ENCODE measurements at places on chromosomes 7 and 10.

GRCh38 chr10:131211146-131211545, 100.4 kb downstream of the TCERG1L start:
- no peak for DNase-seq

- DNase-seq: no peak
Observed at GRCh38 chr10:103265717-103266329, 11.1 kb upstream of the INA start.

DNA sequence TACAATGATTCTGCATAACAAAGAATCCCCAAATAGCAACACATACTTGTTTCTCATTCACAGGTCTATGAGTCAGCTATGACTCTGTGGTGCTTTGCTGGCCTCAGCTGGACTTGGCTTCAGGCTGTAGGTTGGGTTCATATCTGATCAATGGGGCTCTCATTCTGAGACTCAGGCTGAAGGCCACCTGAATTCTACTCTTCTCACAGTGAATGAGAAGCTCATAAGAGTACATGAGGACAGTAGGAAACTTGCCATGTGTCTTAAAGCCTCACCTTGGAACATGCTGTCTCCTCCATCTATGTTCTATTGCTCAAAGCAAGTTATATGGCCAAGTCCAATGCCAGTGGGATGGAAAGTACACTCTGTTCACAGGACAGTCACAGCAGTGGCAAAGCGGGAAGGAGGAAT, 292.9 kb downstream of the BMPER start:
- no peak for DNase-seq

DNA sequence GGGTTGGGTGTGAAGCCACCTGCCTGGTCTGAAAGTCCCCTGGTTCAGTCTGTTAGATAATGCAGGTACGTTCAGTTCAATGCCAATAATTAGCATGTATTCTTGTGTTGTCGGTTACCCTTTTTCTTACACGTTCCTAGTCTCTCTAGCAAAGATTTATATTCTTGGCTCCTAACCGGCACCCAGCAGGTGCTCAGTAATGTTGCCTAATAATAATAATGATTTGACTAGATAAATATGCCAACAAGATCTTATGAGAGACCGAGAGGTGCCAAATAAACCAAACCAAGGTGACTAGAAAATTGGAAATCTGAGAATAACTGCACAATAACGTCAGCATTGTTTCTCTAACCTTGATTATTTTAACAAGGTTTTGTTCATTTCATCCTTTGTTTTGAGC, 1.1 kb upstream of the SMIM30 start:
- no peak for DNase-seq

- no peak for DNase-seq
Observed at GRCh38 chr10:112887968-112888367, 62.1 kb upstream of the TCF7L2 start.

- DNase-seq: no peak
Observed at GRCh38 chr7:6181136-6181535, 91.3 kb downstream of the CYTH3 start.

DNA sequence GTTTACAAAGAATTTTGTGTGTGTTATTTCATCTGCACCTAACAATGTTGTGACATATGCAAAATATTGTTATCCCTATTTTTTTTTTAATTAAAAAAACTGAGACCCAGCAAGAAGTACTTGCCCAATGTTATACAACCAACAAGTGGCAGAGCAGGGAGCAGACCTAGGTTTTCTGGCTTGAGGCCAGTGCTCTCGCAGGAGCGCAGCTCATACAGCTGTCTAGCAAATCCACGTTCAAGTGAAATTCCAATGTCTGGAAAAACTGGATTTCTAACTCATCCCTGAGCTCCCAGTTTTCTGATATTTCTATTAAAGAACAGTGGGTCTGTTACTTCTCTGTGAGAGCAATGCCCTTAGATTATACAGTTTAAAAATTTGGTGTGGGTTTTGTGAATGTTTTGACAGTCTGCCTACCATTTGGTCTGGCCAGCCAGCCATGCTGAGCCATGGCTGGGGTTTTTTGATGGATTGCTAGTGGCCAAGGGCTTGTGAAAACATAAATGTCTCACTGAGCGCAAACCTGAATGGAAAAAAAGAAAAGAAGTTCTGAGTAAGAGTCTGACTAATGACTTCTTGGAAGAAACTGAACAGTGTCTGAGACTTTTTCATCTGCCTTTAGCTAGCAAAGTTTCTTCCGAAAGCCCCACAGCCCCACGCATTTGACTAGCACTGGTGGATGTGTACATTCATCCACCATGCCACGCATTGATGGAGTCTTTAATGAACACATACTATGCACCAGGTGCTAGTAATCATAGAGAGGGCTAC, 15.4 kb upstream of the PRF1 start:
- DNase-seq: no peak

- peak; percentile 81 for DNase-seq
Observed at GRCh38 chr7:82264783-82265305, 178.7 kb downstream of the CACNA2D1 start.

DNA sequence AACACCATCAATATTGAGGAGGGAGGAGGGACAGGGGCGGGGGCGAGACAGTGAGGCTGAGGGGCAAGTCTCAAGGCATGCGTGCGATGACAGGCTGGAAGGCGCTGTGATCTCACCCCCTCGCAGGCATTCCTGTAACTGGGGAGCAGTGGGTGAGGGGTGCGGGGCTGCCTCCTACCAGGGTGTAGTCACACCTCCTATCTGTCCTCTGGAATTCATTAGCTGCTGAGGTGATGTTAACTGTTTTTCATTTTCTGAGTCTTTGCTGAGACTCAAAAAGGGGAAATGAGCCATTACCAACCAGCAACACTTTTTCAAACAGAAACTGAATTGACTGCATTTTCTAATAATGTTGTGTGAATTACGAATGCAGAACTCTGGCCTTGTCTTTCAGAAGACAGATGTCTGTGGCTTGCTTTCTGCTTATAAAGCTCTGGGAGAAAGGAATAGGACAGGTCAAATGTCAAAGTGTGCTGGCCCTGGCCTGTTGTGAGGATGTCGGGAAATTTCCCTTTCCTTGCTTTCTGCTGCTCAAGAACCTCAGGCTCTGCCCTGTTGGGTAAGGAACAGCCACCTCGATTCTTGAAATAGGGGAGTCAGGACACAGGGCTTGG, 23.7 kb upstream of the CDH23 start:
- no peak for DNase-seq

DNA sequence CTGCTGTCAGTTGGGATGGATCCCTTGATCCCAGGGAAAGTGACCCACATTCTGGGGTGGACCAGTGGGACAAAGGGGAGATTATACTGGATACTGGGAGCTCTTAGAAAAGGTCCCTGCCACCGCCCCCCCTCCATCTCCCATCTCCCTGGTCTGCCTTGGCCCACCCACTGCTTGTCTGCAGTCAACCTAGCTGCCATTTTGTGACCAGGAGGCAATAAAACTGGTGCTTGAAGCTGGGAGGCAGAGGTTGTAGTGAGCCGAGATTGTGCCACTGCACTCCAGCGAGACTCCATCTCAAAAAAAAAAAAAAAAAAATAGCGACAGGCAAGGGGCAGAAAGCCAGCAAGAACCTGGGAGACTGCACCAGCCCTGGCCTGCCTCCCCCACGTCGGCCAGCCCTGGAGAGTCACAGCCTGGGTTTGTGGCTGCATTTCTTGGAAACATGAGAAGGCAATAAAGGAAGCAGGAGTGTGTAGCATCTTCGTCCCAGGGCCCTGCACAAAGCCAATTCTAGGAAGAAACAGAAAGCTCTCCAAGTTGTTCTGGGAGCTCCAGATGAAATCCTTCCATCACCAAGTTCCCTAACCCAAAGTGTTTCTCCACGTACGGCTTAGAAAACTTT, 4.7 kb upstream of the ARPC1B start:
- DNase-seq: no peak

- no peak for DNase-seq
Observed at GRCh38 chr7:156184164-156184563, 371.9 kb upstream of the SHH start.

- DNase-seq: peak; percentile 69
Observed at GRCh38 chr7:85000735-85001350, 186.0 kb downstream of the SEMA3D start.

GRCh38 chr10:89414146-89414878, at the start of gene IFIT5:
Gene IFIT5 (plus strand): TSS chr10:89414568. CDS start chr10:89414799, 231 bp downstream.
- DNase-seq: peak; percentile 68

GRCh38 chr10:77109351-77109994, 528.1 kb downstream of the KCNMA1 start:
- no peak for DNase-seq

- no peak for DNase-seq
Observed at GRCh38 chr7:101606498-101606923, 22.6 kb downstream of the MYL10 start.

DNA sequence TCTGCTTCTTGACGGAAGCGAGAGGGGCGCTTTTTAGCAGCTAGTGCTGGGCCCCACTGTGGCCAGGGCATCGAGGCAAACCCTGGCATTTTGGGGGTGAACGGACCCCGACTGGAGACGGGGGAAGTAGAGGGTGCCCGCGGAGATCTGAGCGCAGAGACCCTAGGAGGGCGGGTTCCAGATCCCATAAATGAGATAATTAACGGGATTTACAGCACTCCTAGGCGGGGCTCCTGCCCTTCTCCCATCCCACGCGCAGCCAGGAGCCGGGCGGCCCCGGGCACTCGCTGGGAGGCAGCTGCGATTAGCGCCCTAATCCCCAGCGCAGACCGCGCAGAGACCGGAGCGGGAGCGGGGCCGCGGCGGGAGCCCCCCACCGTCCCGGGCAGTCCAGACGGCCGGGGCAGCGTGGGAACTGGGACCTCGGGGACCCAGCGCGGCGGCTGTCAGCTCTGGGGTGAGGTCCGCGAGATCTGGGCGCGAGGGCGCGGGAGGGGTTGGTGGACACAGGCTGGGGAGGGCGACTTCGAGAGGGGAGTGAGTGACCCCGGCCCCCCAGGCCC, 735 bp downstream of the JCAD start:
- no peak for DNase-seq

DNA sequence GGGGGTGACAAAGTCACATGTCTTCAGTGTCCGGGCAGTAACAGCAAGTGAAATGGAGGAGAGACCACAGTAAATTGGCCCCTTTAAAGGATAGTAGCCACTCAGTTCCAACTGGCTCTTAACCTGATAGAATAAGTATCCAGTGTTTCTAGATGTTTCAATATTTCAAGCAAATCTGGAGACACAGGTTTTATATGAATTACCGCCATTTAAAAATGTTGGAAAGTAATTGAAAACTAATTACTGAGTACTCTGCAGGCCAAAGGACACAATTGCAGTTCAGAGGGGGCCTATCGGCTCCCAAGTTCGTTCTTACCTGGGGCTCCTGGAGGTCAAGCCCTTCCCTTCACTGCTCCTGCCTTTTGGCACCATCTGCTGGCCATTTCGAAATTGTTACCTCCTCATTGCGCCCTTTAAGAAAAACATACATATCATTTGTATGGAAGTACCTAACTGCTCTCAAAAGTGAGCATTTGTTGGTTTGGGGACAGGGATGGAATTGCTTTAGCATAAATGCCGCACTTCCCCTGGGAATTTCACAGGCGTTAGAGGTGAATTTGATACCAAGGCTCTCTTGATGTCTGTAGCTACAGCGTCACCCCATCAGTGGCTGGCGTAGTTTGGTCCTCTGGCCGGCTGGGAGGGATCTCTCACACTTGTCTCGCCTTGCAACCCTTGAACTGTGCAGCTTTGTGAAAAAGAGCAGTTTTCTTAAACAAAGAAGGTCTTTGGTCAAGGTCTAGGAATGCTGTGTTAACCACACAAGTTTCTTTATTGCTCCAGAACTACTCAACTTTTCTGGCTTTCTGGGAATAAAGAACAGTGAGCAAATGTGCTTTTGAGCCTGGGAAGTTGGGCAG, 220.0 kb downstream of the ARHGAP21 start:
- DNase-seq: no peak

DNA sequence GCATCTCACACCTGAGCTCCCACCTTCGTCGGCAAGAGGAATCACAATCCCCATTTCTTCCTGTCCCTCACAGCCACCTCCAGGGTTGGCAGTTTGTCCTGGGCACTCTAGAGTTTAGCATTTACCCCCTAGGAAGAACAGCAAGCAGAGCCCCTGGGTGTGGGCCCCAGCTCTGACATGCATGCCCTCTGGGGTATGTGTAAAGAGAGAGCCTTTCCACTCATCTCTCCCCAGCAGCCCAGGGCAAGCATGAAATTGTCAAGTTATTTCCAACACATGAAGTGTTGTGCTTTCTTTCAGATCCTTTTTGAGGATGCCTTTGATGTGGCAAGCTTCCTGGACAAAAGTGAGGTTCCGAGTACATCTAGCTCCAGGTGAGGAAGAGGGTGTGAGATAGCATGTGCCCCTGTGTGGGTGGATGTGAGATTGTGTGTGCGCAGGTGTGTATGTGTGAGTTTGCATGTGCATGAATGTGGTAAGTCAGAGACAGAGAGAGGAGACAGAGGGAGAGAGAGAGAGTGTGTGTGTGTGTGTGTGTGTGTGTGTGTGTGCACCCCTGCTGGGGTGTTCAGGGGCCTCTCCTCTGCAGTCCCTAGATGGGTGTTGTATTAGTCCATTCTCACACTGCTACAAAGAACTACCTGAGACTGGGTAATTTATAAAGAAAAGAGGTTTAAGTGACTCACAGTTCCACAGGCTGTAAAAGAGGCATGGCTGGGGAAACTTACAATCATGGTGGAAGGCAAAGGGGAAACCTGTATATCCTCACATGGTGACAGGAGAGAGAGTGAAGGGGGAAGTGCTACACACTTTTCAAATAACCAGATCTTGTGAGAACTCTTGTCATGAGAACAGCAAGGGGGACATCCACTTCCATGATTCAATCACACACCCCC, 18.1 kb downstream of the STRA8 start:
- DNase-seq: no peak

DNA sequence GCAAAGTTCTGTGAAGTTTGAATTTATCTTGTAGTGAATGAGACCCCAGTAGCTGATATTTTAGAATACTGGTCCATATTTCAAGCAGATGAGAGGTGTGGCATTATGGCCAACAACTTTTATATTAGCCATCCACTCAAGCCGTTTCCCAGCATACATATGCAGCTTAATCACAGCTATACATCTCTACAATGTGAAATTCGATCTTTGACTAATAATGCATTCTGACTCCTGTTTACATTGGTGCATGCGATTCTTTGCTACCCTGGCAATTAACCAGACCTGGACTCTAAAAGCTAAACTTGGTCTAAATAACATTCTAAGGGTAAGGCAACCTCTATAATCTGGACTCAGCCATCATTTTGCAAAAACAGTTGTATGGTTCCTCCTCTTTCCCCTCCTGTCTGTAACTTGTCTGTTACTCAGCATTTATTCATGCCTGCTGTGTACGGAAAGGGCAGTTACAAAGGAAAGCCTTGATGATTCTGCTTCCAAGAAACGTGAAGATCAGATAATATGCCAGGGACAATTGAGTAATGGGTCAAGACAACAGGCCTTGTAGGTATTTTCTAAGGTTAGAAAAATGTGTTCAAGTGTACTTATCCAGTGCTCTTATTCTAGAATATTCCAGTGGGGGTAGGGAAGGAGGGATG, 50.6 kb downstream of the PNLIPRP2 start:
- no peak for DNase-seq

DNA sequence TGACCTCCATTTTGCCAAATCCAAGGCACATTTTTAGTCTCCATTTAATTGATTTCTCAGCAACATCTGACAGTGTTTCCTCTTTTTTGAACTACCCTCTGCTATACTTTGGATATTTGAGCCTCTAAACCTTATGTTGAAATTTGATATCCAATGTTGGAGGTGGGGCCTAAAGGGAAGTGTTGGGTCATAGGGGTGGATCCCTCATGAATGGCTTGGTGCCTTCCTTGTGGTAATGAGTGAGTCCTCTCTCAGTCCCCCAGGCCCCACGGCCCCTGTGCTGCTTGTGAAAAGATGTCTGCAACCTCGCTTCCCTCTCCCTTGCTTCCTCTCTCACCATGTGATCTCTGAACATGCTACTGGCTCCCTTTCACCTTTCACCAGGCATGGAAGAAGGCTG, 96.8 kb upstream of the DGKB start:
- no peak for DNase-seq
